Left renal cortex interstitium (tissue), 4 donors: ENCODE measurements at places on chromosomes 6 and 20. TPM values are rescaled to one million over a fixed set of nuclear protein-coding genes. Genes with fewer than 3 reads are reported as not detected.

The SLC17A9 gene
- polyA plus RNA-seq: 1.5 TPM

The TRAPPC3L gene
- 0.46 TPM for polyA plus RNA-seq

GRCh38 chr6:24949020-24949569 is 13.3 kb upstream of the RIPOR2 start:
- no peak for DNase-seq

GRCh38 chr20:59938696-59939051 is 1.4 kb downstream of the PPP1R3D start:
- DNase-seq: no peak

DNA sequence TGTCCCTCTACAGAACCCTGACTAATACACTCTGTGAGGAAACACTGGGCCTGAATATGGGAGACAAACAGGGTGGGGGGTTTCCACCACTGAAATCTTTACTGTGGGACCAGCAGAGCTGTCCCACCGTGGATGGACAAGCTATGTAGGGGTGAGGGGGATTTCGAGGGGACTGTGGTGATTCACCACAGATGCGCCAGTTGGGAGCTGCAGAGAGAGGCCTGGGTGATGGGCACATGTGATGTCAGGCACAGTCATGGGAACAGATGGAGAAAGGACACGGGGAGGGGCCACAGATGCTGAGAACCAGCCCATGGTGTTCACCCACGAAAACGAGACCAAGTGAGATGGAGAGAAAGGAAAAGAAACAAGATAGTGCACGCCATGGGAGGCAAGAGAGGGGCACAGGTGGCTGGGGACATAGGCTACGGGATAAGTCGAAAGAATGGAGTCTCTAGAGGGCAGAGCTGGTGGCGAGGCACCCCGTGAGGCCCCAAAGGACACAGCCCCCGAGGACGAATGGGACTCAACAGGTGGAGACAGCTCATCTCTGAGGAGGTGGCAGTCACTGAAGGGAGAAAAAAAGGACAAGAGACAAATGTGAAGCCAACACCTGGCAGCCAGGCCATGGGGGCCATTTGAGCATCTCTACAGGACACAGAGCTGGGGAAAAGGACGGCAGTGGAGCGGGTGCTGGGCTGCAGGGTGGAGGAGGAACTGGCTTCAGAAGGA is 10.5 kb upstream of the RAMACL start:
- DNase-seq: no peak

GRCh38 chr6:89997456-89998445 is 103.5 kb downstream of the GJA10 start:
- DNase-seq: no peak

DNA sequence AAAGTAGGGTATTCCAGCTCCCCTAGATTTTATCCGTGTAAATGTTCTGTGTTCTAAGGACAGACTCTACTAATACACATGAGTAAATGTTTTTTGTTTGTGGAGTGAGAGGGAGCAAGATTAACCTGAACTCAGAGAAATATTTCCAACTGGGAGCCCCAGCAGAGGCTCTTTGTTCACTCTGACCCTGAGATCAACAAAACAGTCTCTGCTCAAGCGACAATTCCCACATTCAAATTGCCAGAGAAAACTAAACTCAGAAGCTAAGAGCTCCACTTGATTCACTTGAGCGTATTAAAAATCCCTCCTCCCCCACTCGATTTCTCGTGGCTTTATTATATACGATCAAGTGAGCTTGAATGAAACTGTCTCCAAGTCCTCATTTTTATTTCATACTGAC is 413.9 kb upstream of the JARID2 start:
- DNase-seq: no peak

DNA sequence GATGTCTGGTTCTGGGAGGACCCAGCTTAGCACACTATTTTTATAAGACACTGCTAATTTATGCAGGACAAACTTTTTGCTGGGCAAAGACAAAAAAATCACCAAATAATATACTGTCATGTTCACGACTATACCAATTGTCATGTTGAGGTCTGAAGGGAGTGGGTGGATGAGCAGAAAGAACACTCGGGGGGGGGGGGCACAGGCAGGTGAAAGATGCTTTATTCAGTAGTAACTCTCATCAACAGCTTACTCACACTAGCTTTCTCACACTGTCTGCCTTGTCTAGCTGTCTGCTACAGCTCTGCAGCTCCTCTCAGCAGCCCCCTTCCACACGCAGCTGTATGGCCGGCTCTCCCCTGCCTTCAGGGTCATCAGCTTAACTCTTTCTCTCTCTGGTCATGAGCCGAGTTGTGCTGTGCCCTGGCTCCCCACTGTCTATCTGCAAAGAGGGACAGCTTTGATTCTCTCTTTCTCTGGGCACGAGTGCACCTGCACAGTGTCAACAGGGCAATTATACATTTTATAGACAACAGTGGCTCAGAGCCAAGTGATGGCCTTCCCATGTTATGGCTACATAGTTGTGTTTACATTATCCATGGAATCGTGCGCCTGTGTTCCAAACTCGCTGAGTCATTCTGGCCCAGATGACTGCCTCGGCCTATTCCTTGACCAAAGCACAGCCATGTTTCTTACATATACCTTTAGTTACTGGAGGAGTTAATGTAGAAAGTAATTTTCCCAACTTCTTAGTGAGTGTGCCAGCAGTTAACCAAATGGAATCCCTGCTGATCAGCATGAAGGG is 187.7 kb upstream of the PRSS16 start:
- no peak for DNase-seq

- DNase-seq: no peak
Measured at GRCh38 chr6:3356824-3357420, 98.2 kb downstream of the PSMG4 start.

GRCh38 chr6:170010665-170011203 is 259.3 kb downstream of the ERMARD start:
- DNase-seq: no peak
